Foreskin keratinocyte (primary cell): ENCODE measurements at places on chromosomes 2 and 18. TPM values are rescaled to one million over a fixed set of nuclear protein-coding genes. Genes with fewer than 3 reads are reported as not detected.

Gene CRYGD
- total RNA-seq, result not detected in 2 replicates

Gene ZNF892
- total RNA-seq, result 7.7 and 8.7 TPM in 2 replicates

Gene LDLRAD4
- not detected in 2 replicates for total RNA-seq

Gene SLC30A3
- 0.07 TPM in 1 of 2 replicates, not detected in the other for total RNA-seq

Gene POTEC
- not detected in 2 replicates for total RNA-seq

Gene CREG2
- 1.1 and 1.5 TPM in 2 replicates for total RNA-seq
